ENCODE measurements at places on chromosomes 6 and 20. TPM values are rescaled to one million over a fixed set of nuclear protein-coding genes. Genes with fewer than 3 reads are reported as not detected.

MYCT1 gene
- 2.3 TPM for total RNA-seq

- DNase-seq, result no peak
These were observed 47.0 kb upstream of the CHRNA4 start for GRCh38 chr20:63407928-63408683.

GHRH gene
- total RNA-seq, result not detected

PTGIS gene
- 117 TPM for total RNA-seq

GRCh38 chr6:79257381-79258205 lies 23.1 kb upstream of the HMGN3 start:
- no peak for DNase-seq

- no peak for DNase-seq
These were observed 285.4 kb upstream of the FLRT3 start for GRCh38 chr20:14622796-14623195.

PLEKHG1 gene
- total RNA-seq, result 69.3 TPM

Data from mesothelial cell of epicardium (in vitro differentiated cells).